IMR-90 (cell line): ENCODE measurements at places on chromosomes 4 and X. TPM values are rescaled to one million over a fixed set of nuclear protein-coding genes. Genes with fewer than 3 reads are reported as not detected.

The TMEM185A gene
- polyA plus RNA-seq, result 10.6 and 12.2 TPM in 2 replicates

The RADX gene
- 0.86 and 1.8 TPM in 2 replicates for polyA plus RNA-seq

The RGN gene
- polyA plus RNA-seq, result 0.26 and 0.44 TPM in 2 replicates

The FHDC1 gene
- 0.09 and 0.10 TPM in 2 replicates for polyA plus RNA-seq

DNA sequence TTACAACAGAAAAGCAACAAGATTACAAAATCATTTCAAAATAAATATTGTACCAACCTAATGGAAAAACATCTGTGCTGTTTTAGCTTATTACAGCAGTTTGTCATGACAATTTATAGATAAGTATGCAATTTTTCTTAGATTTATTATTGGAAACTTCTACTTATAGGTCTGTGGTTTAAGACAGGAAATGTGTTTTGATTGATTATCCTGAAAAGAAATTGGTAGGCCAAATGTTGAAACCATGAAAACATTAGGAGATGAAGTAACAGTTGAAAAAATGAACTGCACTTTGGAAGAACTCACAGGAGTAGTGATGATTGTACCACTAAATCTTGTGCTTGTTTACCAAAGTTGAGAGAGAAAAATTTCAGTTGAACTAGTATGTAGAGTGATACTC is 162.2 kb upstream of the GIMD1 start:
- no peak for DNase-seq

- no peak for DNase-seq
Measured at GRCh38 chr4:15235135-15235534, 192.7 kb upstream of the C1QTNF7 start.

GRCh38 chrX:39705290-39705689 is 392.5 kb downstream of the BCOR start:
- DNase-seq, result peak; percentile 88

DNA sequence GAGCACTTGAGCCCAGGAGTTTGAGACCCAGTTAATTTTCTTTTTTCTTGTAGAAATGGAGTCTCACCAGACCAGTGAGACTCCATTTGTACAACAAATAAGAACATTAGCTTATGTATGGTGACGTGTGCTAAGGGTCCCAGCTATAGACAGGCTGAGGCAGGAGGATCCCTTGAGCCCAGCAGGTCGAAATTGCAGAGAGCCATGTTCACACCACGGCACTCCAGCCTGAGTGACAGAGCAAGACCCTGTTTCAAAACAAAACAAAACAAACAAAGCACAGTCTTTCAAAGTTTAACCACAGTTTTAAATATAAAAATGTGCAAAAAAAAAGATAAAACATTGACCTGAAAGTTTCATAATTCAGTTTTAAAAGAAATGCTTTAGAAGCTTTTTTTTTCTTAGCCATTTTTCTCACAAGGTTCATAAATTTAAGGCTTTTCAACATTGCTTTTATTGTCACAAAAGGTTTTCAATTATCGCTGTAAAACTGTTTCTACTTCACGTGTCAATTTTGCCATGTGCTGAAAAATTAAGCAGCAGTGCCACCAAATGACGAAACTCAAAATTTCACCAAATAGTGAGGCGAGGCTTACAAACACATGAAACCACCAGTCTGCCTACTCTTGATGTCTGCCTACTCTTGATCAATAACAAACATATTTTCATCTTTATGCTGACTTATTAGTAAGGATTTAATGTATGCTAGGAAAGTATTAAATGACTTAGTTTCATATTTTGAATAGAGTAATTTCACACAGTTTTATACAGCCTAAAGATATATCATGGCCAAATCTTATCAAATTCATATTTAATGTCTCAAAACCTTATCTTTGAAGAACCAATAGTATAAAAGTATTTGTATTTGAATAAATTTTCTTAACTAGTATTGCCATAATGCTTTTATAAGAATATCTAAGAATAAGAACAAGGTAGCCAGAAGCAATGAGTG is 126.3 kb downstream of the NEK1 start:
- peak; percentile 71 for DNase-seq

- DNase-seq, result no peak
Measured at GRCh38 chr4:5866841-5867813, 25.8 kb downstream of the CRMP1 start.

DNA sequence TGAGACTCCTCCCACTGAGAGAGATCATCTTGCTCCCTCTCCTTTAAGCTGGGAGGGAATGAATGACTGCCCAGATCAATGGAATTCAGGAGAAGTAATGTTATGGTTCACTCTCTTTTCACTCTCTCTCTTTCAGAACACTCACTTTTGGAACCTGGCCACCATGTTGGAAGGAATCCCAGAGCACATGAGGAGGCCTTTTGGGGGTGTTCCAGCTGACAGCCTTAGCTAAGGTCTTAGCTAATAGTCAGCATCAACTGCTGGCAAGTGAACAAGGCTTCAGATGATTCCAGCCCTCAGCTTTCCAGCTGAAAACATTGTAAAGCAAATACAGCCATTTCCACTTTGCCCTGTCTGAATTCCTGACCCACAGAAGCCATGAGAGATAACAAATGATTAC is 124.0 kb upstream of the CLNK start:
- peak; percentile 68 for DNase-seq

- DNase-seq, result no peak
Measured at GRCh38 chr4:85946821-85947220, 413.0 kb downstream of the MAPK10 start.
